Renal pelvis (tissue), 12 donors: ENCODE measurements at places on chromosomes 6 and 20. TPM values are rescaled to one million over a fixed set of nuclear protein-coding genes. Genes with fewer than 3 reads are reported as not detected.

Gene TPX2
- 44.9 TPM for polyA plus RNA-seq

GRCh38 chr20:37913567-37914366 lies 10.8 kb downstream of the VSTM2L start:
- DNase-seq = no peak

Gene FRK
- 4.7 TPM for polyA plus RNA-seq

DNA sequence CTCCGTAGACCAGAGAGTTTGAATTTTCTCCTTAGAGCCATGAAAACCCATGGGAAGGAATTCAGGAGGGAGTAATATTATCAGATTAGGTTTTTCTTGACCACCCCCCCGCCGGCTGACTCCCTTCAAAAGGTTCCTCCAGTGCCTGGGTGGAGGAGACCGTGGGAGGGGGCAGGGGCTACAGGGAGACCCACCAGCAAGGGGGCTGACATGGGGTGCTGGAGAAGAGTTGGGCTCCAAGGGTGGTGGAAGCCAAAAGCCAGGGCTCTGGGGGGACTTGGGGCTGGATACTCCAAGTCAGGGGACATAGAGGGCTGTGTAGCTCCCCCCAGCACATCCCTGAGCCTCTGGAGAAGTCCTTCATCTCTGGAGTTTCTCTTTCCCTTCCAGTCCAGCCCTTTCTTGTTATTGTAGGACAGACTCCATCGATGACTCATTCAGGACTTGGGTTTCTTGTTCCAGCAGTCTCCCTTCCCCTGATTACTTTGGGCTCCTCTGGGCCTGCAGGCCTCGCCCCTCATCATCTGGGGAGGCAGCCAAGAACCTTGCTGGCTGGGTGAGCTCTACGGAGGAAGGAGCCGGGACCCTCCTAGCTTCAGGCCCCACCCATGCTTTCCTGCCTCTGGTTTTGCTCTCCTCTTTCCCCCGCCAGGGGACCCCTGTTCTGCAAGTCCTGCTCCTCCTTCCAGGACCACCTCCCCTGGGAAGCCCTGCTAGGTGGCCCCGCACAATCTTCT lies 10.5 kb upstream of the KIAA1755 start:
- peak; percentile 65 for DNase-seq

Gene HLA-DRB1
- 53.1 TPM for polyA plus RNA-seq

DNA sequence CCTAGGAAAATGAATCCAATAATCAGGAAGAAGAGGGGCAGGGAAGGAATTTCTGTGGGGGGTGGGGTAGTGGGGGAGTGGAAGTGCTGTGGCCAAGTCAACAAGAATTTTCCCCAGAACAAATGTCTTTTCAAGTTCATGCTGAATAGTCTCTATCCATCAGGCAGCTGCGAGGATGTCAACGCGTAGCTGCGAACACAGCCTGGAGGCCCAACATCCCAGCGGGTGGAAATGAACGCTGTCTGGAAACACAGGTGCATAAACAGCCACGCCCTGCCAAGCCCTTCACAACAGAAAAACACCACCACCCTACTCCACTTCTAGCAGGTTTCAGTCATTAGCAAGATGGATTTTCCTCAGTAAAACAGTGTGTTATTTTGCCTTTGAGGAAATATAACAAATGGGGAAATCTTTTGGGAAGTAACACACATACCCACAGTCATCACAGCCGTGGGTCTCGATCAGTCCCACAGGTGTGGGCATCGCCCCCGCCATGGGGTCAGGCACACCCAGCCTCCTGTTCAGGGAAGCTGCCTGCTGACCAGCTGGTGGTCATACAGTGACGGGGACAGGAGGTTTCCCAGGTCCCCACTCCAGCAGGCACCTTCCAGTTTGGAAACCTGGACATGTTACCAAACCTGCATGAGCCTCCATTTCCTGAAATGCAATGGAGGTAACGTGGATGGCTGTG lies 112.1 kb upstream of the THBS2 start:
- no peak for DNase-seq

DNA sequence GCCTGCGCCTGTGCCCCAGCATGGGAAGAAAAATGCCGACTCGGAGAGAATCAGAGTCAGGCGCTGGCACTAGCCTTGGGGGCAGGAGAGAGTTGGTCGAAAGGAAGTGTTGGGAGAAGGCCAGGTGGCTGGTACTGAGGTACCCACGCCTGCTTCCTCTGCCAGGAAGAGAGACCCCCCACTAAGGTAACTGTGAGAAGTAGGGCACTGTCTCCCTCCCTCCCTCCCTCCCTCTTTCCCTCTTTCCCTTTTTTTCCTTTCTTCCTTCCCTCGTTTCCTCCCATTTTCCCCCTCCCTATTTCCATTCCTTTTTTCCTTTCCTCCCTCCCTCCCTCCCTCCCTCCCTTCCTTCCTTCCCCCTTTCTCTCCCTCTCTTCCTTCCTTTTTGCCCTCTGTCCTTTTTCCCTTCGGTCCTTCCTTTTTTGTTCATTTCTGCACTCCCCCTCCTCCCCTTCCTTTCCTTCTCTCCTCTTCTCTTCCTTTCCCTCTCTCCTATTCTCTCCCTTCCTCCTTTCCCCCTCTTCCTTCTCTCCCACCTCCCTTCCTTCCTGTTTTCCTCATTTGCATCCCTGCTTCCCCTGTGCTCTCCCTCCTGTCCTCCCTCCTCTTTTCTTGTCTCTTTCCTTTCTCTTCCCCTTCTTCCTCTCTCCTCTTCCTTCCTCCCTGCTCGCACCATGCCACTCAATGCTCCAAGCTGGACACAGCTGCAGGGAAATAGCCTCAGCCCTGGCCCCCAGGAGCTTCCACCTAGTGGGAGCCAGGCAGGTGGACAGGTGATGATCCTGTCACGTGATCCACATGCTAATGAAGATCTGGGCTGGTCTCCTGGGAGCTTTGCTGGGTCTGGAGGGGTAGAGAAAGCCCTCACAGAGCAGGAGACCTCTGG lies 148.0 kb downstream of the DHX35 start:
- no peak for DNase-seq

DNA sequence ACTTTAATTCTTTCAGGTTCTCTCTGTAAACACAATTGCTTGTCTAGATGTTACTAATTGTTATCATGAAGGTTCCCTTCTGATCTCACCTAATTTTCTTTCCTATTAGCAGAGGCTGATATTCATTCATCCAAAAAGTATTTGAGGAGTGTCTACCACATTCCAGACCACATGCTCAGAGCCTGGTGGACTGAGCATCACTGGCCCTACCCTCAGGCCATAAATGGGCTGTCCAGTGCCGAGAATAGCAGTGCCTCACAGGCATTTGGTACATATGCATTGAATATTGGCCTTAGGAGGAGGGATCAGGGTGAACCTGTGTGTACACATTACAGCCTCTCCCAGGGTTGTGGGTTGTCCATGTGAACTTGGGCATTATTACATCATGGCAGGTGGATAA lies 40.4 kb upstream of the PRELID3B start:
- DNase-seq = no peak

Gene DPPA5
- polyA plus RNA-seq = not detected

Gene CDH26
- polyA plus RNA-seq = 1.5 TPM

DNA sequence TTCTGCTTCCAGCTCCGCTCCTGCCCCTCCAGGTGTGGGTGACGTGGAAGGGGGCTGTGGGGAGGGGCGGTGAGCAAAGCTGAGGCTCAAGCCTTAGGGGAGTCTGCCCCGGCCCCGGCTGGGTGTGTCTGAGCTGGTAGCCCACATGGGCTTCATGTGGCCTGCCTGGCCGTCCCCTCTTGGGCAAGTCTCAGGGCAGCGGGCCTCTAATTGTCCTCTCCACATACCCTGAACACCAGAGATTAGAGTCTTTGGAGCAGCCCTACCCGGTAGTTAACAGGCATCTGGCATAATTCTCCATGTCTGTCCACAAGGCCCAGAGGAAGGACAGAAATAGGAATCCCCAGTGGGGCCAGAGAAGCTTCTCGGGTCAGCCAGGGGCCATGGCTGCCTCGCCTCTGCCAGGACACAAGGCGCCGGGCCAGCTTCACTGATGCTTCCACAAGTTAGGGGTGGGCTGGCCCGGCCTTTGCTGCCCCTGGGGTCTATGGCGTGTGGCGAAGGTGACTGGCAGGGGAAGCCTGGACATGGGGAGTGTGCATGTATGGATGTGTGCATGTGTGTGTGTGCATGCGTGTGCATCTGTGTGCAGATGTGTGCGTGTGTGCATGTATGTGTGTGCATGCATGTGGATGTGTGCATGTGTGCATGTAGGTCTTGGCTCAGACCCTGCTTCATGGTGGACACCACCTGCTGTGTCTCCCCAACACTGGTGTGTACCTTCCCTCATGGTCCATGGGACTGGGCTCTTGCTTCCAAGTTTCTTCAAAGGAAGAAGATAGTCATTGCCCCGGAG lies 24.0 kb downstream of the FRMD1 start:
- DNase-seq = no peak

DNA sequence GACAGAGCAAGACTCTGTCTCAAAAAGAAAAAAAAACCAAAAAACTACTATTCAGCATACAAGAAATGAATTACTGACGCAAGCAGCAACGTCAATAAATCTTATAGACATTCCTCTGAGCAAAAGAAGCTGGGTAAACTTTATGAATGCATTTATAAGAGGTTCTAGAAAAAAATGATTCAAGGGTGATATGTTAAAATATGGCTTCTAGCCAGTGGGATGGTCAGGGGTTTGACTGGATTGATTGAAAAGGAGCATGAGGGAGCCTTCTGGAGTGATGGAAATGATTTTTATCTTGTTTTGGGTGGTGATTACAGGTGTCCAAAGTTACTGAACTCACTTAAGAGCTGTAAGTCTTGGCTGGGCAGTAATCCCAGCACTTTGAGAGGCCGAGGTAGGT lies 64.9 kb upstream of the SALL4 start:
- no peak for DNase-seq

DNA sequence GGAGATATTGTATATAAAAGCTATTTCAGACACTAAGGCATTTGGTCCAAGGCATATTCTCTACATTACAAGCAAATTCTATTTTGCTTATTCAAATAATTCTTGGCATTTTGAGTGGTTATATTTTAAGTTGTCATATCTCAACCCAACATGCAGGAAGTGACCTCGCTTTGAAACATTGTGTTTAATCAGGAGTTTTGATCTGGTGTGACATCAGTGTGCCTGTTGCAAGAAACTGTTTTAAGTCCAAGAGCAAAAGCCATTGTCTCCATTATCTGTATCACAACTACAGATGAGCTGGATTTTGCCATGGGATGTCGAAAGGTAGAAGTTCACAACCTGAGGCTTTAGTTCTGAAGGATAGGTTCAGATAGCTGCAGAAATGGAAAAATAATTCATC lies 509.9 kb upstream of the ID4 start:
- DNase-seq = no peak

DNA sequence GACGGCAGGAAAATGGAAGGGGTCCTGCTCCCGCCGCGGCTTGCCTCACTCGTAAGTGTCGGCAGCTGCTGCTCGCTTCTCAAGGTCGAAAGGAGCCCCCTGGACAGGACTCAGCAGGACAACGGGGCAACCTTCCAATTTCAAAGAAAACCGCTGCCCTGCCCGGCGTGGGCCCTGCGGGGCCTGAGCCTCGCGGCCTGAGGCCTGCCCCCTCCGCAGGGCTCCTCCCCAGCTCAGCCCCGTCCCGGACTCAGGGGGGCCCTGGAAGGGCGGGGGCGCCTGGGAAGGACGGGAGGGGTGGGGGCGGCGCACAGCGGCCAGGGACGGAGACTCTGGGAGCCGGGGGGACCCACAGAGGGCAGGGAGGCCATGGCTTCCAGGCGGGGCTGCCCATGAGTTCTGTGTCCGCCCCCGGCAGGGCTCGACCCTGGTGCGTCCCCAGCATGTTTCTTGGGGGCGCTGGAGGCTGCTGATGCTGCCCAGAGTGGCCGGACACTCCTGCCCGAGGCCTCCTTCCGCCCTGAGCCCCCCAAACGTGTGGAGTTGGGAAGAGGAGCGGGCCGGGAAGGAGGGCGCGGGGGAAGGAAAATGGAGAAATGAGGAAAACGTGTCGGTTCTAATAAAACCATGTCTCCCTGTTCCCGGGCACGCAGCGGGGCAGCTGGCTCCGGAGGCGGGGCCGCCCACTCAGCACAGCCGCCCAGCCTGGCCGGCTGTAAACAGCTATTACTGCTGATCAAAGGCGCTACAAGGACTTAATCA lies 114.6 kb downstream of the DLL1 start:
- DNase-seq = no peak

DNA sequence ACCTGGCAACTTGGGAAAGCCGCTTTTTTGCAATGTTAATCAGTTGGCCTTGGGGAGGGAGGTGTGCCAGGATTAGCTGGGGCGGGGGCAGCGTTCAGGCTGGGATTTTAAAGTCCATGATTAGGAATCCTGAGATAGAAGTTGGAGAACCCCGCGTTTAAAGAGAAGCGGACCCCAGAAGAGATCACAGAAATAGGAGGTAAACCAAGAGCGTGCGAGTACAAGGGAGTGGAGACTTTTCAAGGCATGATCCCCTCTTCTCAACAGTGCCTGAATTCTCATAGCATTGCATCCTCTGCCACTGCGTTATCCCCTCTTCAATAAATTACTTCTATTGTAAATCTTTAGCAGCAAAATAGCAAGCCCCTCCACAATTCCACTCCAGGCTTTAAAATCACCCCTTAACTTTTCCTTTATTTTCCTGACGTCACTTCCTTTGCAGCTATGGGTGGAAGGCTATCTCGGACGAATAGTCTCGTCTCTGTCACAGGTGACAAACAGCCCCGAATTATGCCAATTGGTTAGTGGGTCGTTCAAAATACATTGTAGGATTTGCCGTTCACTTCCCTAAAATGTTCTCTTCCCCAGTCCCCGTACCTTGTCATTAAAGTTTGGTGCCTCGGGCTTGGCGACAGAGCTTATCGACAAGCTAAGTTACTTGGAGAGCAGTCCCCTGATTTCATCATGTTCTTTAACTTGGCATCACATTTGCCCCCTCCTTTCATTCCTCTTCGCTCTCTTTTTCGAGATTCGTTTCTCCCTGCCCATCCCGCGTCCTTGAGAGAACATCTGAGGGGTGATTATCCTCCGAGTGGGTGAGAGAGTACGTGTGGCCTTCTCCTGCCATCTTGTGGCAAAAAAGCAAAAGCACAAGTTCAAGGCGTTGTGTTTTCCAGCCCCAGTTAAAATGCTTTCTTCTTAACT lies 17.1 kb downstream of the OR2B2 start:
- peak; percentile 88 for DNase-seq

Gene DNPH1
- polyA plus RNA-seq = 65.6 TPM

DNA sequence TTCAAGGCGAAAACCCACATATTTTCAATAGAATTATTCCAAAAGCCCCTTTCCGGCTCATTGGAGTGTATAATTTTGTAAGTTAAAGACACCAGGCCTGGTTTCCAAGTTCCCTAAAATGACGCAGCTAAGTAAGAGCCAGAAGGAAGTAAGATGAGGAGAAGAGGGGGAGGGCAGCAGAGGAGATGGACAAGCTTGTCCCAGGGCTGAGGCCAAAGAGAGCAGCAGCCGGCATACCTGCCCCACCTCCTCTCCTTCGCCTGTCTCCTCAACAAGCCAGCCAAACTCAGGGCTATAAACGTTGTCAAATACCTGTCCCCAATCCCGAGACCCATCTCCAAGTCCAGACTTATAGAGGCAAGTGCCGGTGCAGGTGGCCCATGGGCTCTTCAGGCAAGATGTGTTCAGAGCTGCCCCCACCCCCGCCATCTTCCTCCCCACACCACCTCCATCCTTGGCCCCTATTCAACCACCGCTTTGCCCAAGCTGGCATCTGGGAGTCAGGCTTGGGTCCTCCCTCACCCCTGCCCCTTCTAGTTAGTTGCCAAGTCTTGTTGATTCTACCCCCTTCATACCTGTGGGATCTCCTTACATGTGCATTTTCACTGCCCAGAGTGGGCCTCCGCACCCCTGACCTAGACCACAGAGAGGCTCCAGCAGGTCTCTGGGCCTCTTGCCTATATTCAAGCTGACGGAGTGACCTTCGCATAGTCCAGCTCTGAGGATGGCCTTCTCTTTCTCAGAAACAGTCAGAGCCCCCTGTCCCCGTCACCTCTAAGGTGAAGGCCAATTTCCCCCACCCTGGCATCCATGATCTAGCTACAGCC lies 75.7 kb upstream of the SIRPA start:
- no peak for DNase-seq
